ENCODE measurements at places on chromosomes 6 and 20. TPM values are rescaled to one million over a fixed set of nuclear protein-coding genes. Genes with fewer than 3 reads are reported as not detected.

CTAGE9 gene
- total RNA-seq, result not detected

NHLRC1 gene
- total RNA-seq, result 1.5 TPM

HLA-DQA1 gene
- not detected for total RNA-seq

BRD2 gene
- total RNA-seq, result 121 TPM

ARMH2 gene
- not detected for total RNA-seq

HLA-DQA2 gene
- not detected for total RNA-seq
